HFFc6 (cell line): ENCODE measurements at places on chromosomes 3 and 15.

- peaks cover 3% of the 10 kb centered on the region for H3K27me3 ChIP-seq
- H3K27ac ChIP-seq, result no peak overlapping the region
- no peak for DNase-seq
- no peaks in the 10 kb centered on the region for H3K4me1 ChIP-seq
Measured at GRCh38 chr3:4290272-4290893, 12.8 kb upstream of the SETMAR start.

GRCh38 chr3:6860954-6861624, at the start of gene GRM7:
GRM7 (plus strand) TSS chr3:6861115.
- no peak within 1 kb of the TSS for H3K4me3 ChIP-seq
- DNase-seq, result no peak
- peaks cover 7% of the 10 kb centered on the region; the same call in 1 of the 2 replicates for H3K36me3 ChIP-seq
- H3K4me1 ChIP-seq, result no peaks in the 10 kb centered on the region

DNA sequence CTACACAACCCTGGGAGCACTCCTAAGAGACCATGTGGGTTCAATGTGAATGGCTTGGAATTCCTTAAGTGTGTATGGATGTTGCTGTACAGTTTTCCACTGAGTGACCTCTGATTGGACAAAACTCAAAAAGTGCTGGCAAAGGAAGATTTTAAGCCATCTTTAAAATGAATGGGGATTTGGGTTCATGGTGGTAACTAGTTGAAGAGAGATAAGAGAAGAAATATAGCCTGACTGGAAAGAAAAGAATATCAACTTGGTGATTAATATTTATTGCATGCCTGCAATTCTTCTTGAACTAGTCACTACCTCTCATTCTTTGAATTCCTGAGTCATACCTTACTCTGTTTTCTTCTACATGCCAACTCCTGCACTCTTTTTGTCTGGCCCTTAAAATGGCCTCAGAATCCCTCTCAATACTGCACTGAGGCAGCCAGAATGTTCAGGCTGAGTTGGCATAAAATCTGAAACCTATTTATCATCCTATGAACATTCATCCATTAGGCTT, 124.7 kb downstream of the RPL22L1 start:
- peak; percentile 61 for DNase-seq
- peaks cover 18% of the 10 kb centered on the region for H3K36me3 ChIP-seq
- H3K4me3 ChIP-seq, result no peak overlapping the region
- H3K4me1 ChIP-seq, result peaks cover 97% of the 10 kb centered on the region
- peak overlapping the region; percentile 76 for H3K27ac ChIP-seq

DNA sequence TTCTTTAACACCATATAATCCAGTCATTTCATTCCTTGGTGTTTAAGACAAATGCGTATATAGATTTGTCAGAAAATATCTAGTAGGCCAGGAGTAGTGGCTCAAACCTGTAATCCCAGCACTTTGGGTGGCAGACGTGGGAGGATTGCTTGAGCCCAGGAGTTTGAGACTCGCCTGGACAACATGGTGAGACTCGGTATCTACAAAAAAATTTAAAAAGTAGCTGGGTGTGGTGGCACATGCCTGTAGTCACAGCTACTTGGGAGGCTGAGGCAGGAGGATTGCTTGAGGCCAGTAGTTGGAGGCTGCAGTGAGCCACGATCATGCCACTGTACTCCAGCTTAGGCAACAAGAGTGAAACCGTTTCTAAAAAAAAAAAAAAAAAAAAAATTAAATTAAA, 1.9 kb upstream of the MTMR14 start:
- H3K4me3 ChIP-seq, result no peak overlapping the region
- no peak overlapping the region for H3K27ac ChIP-seq
- no peak for DNase-seq
- H3K36me3 ChIP-seq, result peaks cover 8% of the 10 kb centered on the region
- H3K4me1 ChIP-seq, result peaks cover 28% of the 10 kb centered on the region

- H3K27me3 ChIP-seq, result peaks cover 2% of the 10 kb centered on the region
- no peak overlapping the region for H3K4me3 ChIP-seq
- H3K27ac ChIP-seq, result no peak overlapping the region
Measured at GRCh38 chr15:69756440-69756839, 303.8 kb downstream of the RPLP1 start.

DNA sequence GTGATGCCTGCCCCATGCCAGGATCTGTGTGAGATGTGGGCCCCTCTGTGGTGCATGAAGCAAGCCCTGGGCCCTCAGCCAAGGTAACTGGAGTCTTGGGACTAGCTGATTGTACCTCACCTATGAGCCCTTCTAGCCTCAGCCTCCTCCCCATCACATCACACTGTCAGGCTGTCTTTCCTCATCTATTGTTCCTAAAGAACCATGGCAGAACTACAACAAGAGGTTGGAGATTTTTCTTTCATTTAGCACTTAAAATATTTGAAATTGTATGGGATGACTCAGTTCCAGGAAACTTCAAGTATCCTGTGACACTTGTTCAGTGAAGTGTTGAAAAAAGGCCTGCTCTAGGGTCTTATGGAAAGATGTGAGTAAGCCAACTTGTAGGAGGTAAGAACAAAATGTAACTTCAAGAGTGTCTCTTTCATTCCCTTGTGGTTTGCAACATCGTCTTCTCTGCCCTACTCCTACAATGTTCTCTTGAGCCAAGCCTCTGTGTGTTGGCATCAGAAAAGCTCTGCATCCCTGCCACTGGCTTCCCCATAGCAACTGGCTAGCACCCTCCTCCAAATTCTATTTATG, 58.7 kb upstream of the TIPARP start:
- peak; percentile 76 for DNase-seq
- H3K27me3 ChIP-seq, result no peaks in the 10 kb centered on the region
- H3K4me1 ChIP-seq, result peaks cover 67% of the 10 kb centered on the region
- H3K4me3 ChIP-seq, result peak overlapping the region; percentile 45
- peak overlapping the region; percentile 77 for H3K27ac ChIP-seq

DNA sequence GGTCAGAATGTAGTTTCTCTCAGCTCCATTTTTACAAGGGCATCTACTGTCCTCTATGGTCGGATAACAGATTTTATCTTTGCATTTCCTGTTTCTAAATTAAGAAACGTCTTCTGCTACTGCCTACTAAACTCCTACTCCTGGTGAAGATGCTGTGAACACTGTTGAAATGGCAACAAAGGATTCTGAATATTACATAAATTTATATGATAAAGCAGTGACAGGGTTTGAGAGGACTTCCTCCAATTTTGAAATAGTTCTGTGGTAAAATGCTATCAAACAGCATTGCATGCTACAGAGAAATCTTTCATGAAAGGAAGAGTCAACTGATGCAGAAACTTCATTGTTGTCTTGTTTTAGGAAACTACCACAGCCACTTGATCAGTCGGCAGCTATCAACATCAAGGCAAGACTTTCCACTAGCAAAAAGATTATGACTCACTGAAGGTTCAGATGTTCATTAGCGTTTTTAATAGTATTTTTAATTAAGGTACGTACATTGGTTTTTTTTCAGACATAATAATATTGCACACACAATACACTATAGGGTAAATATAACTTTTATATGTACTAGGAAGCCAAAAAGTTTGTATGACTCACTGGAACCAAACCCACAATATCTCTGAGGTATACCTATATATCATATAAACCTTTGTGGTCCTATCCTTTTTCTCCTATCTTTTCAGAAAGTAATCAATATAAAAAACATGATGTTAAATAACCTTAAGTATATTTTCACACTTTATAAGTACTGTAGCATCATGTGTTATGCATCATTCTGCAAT, 156.1 kb downstream of the STAG1 start:
- DNase-seq, result no peak
- H3K27ac ChIP-seq, result peak overlapping the region; percentile 61
- H3K4me1 ChIP-seq, result peaks cover 21% of the 10 kb centered on the region
- H3K27me3 ChIP-seq, result no peaks in the 10 kb centered on the region; the same call in 1 of the 2 replicates
- peak overlapping the region; percentile 50 for H3K4me3 ChIP-seq

DNA sequence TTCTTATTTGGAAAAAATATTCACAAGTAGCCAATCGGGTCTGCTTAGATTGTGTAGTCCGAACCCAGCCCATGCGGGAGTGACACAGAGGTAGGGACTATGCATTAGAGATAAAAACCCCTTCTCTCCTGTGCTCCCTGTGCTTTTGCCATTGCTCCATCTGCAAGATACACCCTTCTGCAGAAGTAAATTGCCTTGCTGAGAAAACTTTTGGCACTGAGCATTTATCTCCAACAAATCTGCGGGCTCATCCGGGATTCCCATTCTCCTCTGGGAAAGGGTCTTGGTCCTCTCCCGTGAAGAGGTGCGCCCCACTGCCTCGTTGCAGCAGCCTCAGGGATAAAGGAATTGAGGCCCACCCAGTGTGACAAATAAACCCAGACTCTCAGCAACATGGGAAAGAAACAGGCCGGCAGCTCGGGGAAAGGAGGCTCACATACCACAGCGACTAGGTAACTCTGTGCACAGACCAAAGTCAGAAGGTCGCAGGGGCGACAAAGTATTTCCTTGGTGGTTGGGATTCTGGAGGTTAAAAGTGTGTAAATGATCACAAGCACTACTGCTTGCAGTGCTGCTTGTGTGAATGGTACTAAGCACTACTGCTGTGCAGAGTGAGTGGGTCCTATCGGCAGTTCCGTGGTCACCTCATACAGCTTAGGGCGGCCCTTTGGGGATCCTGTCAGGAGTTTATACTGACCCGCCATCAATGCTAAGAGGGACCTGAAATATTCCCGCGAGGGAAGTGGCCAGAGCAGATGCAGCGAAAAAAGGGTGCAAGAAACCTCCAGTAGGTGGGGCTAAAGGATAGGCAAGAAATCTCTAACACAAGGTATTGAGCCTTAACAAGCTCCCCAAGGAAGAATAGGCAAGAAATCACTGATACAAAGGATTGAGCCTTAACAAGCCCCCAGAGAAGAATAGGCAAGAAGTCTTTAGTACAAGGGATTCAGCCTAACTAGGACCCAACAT, 54.3 kb downstream of the GSK3B start:
- no peak for DNase-seq
- H3K27ac ChIP-seq, result no peak overlapping the region

DNA sequence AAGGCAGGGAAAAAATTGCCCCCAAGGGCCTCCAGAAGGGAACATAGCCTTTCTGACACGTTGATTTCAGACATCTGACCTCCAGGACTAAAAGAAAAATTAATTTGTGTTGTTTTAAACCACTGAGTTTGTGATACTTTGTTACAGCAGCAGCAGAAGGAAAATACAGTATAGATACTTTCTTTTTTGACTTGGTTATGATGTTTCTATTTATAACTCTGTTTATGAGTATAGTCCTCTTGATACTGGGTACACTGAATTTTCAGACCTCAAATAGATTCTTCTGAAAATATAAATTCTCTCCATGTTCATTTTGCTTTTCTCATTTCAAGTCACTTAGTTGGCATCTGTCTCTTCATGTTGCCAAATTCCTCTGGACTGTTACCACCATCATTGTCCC, 44.4 kb upstream of the ST3GAL6 start:
- no peak overlapping the region for H3K4me3 ChIP-seq
- H3K27me3 ChIP-seq, result peaks cover 21% of the 10 kb centered on the region
- no peak overlapping the region for H3K27ac ChIP-seq
- H3K36me3 ChIP-seq, result no peaks in the 10 kb centered on the region

- no peaks in the 10 kb centered on the region for H3K36me3 ChIP-seq
- H3K4me3 ChIP-seq, result peak overlapping the region; percentile 85
- peak; percentile 62 for DNase-seq
- no peaks in the 10 kb centered on the region; the same call in none of the 2 replicates for H3K27me3 ChIP-seq
- peaks cover 39% of the 10 kb centered on the region for H3K4me1 ChIP-seq
Measured at GRCh38 chr3:66442254-66443117, 58.3 kb downstream of the LRIG1 start.

DNA sequence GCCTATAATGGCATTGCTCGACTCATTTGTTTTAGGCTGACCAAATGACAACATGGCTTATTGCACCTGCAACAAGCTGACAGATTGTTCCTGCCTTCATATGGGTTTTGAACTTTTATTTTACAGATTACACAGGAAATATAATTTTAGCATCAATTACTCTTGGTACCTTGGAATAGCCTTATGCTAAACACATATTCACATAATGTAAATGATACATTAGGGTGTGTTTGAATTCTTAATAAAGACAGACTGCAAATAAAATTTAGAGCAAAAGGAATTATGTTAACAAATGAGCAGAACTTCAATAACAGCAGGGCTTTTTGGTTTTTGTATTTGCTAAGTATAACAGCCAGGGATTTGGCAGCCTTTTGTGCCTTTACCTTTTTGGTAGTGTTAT, 51.9 kb upstream of the TMC3 start:
- no peak overlapping the region for H3K27ac ChIP-seq
- no peaks in the 10 kb centered on the region for H3K36me3 ChIP-seq
- no peak for DNase-seq
- H3K4me3 ChIP-seq, result no peak overlapping the region
- peaks cover 1% of the 10 kb centered on the region; the same call in 1 of the 2 replicates for H3K27me3 ChIP-seq

- no peak for DNase-seq
- peaks cover 6% of the 10 kb centered on the region; the same call in 1 of the 2 replicates for H3K36me3 ChIP-seq
- no peak overlapping the region for H3K4me3 ChIP-seq
- peaks cover under 1% of the 10 kb centered on the region for H3K27me3 ChIP-seq
- peak overlapping the region; percentile 48 for H3K27ac ChIP-seq
Measured at GRCh38 chr15:70806992-70807712, 43.8 kb upstream of the UACA start.

DNA sequence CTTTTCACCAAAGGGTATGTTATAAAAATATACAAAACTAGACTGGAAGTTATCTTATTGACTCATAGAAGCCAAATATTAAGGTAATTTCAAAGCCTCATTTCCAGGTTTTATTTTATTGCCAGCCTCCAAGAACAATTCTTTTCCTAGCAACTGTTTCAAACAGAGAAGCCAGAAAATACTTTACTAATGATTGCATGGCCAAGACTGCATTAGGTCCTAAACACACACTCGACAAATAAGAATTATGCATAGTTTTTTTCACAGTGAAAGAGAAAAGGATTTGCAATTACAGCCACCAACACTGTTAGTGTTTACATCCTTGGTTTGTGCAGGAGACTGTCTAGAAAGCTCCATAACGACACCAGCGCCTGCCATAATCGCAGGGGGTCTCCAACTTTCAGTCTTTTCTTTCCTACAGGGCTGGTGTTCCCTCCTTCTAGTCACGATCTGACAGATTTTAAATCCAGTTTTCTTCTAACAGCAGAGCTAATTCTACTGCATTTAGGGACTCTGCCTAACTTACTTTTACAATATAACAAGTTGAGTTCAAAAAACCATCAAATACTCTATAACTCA, 58.1 kb downstream of the CLASP2 start:
- H3K4me1 ChIP-seq, result peaks cover 73% of the 10 kb centered on the region
- H3K27me3 ChIP-seq, result no peaks in the 10 kb centered on the region
- peak overlapping the region; percentile 62 for H3K27ac ChIP-seq
- peak; percentile 25 for DNase-seq
- H3K4me3 ChIP-seq, result peak overlapping the region; percentile 78
